ENCODE measurements at places on chromosomes 7 and 10.

GRCh38 chr7:133365917-133366316, 113.0 kb downstream of the EXOC4 start:
- DNase-seq: no peak

DNA sequence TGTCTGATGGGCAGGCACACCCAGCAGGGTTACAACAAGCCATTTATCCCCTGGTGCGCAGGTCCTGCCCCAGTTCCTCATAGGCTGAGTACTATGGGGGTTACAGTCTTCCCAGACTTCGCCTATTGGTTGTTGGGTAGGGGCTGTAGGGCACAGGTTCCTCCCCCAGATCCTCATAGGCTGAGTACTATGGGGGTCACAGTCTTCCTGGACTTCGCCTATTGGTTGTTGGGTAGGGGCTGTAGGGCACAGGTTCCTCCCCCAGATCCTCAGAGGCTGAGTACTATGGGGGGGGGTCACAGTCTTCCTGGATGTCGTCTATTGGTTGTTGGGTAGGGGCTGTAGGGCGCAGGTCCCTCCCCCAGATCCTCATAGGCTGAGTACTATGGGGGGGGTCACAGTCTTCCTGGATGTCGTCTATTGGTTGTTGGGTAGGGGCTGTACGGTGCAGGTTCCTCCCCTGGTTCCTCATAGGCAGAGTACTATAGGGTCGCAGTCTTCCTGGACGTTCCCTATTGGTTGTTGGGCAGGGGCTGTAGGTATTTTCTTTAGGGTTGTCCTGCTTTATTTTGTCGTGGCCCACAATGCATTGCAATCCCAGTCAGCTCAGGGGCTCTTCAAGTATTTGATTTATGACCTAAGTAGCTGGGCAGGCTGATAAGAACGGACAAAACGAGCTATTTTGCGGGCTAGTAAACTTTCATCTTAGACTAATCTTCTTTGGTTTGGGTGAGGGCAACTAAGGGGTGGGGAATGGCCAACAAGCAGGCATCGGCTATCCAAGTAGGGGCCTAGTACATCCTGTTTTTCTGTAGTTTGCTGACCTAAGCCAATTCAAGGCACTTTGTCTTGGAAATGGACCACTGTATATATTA, 3.4 kb downstream of the LRRC27 start:
- DNase-seq: no peak

DNA sequence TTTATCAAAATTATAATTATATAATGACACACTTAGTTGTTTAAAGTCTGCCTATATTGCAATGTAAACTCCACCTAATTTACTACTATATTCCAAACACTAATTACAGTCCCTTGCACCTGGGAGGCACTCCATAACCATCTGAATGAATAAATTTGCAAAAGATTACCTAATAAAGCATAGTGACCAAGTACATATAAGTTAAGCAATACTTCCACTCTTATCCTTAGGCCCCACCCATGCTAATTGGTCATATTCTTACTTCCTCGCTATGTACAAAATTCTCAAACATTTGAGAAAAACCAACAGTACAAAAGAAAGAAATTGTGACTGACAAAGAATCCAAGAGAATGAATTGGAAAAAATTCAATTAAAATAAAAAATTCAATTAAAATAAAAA, 65.3 kb downstream of the ZFAND4 start:
- DNase-seq: no peak

DNA sequence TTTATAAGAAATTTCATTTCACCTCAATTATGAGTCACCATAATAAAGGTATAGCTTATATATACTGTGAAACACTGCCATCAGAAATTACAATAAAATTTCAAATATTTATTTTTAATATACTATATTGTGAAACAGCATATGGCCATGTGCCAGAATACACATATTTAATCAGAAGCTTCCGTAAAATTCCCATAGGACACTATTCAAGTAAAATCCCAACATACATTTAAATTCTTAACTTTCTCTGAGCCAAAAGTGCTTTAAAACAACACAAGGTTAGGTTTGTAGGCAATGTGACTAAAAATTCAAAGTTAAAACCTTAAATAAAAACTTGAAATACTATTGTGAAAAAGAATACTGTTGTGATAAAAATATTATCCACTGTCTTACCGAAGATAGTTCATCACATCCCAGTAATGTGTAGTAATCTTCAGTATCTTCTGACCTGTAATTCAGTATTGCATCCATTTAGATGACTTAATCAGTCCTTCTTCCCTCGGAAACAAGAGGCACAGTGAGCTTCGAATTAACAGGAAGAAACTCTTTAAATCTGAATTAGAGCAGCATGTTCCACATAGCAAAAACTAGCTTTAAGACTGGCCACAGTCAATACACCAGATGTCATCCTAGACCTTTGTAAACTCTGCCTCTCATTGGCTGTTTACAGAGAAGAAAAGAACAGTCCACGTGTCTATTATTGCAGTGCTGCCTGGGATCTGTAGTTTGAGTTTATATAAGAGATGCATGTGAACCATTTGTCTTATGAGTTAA, at the start of gene DNAJC12:
DNAJC12 (minus strand) TSS at position 648 of the 774 bp plus-strand sequence; CDS start at position 471, 177 bp downstream.
- peak; percentile 80 for DNase-seq

DNA sequence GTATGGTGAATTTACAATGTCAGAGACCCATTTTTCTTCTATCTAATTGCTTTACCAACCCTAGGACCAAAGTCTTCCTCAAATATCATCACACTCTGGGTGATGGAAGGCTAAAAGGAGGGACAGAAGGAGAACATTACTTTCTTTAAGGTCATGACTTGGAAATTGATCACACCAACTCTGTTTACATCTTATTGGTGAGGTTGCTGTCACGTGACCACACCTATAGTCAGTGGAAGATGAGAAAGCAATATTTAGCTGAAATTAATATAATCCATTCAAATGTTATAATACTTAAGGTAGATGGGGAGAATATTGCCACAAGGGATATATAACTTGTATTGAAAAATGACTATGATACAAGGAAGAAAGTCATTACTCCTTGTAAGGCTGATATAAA, 183.6 kb upstream of the SMIM30 start:
- DNase-seq: no peak

DNA sequence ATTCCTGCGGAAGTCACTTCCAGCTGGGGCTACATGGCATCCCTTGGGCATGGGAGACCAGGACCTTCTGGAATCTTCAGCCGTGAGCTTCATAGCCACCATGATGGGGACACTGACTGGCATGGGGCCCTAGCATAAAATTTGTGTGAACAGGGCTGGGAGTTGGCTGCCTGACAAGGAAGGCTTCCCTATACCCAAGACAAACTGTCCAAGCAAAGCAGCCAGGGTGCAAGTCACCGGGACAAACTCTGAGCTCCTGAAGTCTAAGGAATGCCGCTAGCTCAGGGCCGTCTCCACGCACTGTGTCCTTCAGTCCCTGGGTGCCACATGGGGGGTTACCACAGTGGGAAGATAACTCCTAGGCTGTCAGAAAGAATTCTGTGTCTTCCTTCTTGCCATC, 627.4 kb downstream of the CALN1 start:
- no peak for DNase-seq

DNA sequence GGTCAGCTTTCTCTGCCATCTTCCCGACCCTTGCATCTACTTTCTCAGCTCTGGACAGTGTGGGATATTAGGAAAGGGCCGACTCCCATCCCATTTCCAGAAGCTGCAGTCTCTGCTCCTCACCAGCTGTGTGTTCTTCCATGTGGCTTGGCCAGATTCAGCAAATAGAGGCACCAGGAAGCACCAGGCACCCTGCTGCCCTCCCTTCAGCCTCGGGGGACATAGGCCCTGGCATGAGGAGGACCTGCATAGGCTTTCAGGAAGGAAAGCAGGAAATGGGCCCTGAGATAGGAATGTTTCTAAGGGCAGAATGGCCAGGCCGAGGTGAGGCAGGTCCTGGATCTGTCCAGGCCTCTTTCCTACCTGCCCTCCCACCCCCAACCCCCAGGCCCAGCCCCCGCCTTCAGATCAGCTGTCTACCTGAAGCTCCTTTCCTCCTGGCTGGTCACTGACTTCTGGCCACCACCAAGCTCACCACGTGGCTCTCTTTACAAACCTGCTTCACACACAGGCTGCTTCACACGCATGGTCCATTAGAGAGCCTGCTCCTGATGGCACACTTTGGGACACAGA, 27.5 kb upstream of the PURB start:
- DNase-seq: peak; percentile 89

- DNase-seq: no peak
These were observed 41.4 kb upstream of the ANLN start for GRCh38 chr7:36348256-36348655.

DNA sequence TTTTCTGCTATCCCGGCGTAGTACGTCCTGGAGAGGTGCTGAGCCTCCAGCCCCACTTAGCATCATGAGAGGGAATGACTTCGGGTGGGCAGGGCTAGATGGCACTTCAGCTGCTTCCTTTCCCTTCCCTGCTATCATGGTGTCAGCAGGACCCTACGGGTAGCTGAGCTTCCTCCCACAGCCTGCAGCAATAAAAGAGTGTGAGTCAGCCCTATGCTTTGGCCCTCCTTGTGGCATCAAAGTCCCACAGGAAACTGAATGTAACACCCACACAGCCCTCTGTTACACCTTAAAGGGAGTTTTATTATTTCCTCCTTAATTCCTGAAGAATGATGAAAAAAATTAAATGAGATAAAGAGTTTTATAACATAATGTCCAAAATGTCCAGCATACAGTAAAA, 458.1 kb downstream of the RPS24 start:
- no peak for DNase-seq

- DNase-seq: no peak
These were observed 114.2 kb upstream of the DGKB start for GRCh38 chr7:15016766-15017165.

DNA sequence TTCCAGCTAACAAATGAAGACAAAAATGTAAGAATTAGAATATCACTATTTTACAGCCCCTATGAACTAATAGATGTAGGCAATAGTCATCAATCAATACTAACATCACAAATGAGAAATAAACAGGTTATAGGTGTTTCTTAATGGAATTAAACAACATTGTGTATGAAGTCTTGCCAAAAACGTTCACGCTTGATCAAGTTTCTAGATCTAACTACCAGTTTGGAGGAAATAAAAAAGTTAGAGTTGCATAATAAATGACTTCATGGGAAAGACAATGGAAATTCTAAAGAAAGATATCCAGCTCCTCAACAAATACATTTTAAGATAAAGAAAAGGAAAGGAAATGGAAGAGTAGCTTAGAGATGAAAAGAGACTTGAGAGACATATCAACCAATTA, 19.7 kb downstream of the TAC1 start:
- no peak for DNase-seq

- no peak for DNase-seq
These were observed 28.4 kb upstream of the RAPGEF5 start for GRCh38 chr7:22385326-22385725.

- DNase-seq: no peak
These were observed 8.4 kb downstream of the P4HA1 start for GRCh38 chr10:73088304-73088703.

GRCh38 chr7:81743665-81744064, 26.2 kb downstream of the HGF start:
- no peak for DNase-seq

DNA sequence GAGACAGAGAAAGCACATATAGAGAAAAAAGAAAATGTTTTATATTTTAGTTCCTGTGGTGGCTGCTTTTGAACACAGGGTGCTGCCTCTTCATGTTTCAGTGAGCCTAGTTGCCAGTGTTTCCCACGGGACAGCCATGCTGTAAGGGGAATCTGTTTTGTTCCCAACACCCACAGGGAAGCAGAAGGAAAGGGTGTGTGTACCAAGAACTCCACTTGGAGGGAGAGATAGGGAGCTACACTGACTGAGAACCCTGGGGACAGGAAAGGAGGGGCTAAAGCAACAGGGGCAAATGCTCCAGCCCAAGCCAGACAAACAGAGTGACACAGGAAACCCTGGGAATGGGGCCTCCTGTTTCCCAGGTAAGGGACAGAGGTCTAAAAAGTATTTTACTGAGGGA, 40.2 kb downstream of the FRMPD2 start:
- DNase-seq: no peak

- DNase-seq: no peak
These were observed 477.1 kb downstream of the RPS24 start for GRCh38 chr10:78510566-78511323.

DNA sequence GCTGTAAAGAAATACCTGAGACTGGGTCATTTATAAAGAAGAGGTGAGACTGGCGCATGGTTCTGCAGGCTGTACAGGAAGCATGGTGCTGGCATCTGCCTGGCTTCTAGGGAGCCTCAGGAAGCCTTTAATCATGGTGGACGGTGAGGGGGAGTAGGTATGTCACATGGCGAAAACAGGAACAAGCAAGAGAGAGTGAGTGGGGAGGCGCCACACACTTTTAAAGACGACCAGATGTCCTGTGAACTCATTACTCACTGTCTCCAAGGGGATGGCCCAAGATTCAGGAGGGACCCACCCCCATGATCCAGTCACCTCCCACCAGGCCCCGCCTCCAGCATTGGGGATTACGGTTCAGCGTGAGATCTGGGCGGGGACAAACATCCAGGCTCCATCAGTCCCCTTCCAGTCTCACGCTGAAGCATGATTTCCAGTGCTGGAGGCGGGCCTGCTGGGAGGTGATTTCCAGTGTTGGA, 3.2 kb downstream of the ZNF316 start:
- no peak for DNase-seq

DNA sequence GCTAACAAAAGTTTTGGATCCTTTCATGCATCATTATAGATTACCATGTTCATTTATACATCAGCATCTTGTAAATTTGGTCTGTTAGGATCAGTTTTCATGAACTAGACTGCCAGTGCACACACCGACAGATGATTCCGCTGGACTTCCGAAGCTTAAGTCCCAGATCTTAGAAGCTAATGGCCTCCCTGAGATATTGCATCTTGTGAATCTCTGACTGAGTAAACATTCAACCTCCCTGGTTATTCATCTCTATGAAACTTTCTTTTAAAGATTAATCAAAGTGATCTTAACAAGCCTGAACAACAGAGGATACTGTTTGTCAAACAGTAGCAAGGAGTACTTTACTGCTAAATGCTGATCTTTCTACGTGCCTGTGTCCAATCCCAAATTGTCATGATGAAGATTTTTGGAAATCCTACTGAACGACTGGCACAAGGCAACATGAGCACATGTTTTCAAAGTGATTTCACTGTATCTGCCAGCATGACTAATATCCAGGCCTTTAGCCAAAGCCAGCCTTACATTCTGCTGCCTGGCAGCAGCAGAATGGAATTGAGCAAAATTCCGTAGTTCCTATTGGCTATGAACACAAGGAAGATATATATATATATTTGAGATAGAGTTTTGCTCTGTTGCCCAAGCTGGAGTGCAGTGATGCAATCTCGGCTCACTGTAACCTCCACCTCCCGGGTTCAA, 91.3 kb upstream of the ANK3 start:
- no peak for DNase-seq

DNA sequence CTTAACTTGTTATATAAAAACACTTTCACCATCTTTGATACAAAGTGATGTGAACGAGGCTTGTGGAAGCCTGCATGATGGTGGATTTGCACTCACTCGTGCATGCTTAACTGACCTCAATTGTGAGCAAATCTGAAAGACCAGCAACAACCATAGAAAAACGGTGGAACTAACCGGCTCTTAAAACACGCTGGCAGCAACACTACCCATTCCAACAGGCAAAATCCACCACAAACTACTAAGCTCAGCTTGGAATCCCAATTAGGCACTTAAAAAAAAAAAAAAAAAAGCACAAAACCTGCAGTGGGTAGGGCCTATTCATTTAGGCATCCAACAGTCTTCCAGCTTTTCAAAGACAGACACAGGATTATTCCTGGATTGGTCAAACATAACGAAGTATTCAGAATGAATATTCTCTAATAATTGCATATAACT, 1.8 kb downstream of the GDI2 start:
- DNase-seq: no peak

Measured in T47D (cell line).